ENCODE measurements at places on chromosomes 3 and 15.

- DNase-seq = no peak
Measured at GRCh38 chr3:109563149-109563548, 225.8 kb upstream of the DPPA4 start.

DNA sequence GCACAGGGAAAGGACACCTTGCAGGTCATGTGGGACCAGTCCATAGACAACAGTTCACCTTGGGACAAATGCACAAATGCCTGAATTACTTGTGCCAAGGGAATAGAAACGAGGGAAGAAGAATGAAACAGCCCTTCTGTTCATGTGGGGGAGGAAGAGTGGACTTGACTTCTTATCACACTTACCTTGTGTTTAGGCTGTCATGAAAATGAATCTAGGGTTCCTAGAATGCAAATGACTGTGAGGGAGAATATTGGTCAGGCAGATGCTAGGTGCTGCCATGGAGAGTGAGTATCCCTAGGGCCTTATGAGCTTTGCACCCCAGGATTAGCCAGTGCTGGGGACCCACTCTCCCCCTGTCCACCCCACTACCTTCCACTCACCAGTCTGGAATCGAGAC, 11.0 kb upstream of the PRKAR2A start:
- DNase-seq = no peak

GRCh38 chr3:179482857-179483256, 31.6 kb upstream of the GNB4 start:
- no peak for DNase-seq

DNA sequence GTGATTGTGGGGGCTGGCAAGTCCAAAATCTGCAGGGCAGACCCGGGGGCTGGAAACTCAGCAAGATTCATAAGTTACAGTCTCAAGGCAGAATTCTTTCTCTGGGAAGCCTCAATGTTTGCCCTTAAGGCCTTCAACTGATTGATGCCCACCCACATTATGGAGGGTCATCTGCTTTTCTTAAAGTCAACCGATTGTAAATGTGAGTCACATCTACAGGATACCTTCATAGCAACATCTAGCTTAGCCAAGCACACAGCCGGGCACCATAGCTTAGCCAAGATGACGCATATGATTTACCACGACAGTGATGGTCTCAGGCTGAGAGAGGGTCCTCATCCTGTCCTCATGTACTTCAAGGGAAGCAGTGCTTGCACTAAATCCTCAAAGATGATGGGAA, 43.5 kb downstream of the IDH2 start:
- DNase-seq = no peak

GRCh38 chr3:139120086-139121056, 75.7 kb upstream of the PRR23C start:
- no peak for DNase-seq

GRCh38 chr3:40169983-40170382, 139.5 kb upstream of the EIF1B start:
- no peak for DNase-seq

- DNase-seq = no peak
Measured at GRCh38 chr3:51568036-51568435, 29.5 kb downstream of the RAD54L2 start.

GRCh38 chr3:98793971-98794370, 30.8 kb downstream of the ST3GAL6 start:
- DNase-seq = no peak

DNA sequence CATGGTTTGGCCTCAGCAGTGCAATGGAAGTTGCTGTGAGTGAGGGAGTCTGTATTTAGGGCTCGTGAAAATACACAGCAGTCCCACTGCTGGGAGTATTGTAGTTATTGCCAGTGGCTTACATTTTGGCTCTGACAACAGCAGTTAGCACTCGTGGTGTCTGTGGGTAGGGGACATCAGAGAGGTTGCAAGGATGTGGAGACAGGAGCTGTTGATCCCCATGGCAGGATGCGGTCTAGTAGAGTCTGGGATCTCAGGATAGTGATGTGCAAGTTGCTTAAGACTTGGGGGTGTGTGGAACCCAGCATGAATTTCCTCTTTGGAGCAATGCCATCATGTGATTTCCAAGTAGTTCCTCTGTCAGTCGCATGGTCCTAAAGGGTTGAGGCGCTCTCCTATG, 59.9 kb downstream of the GALK2 start:
- DNase-seq = no peak

GRCh38 chr3:12954891-12955650, 113.7 kb upstream of the RPL32 start:
- DNase-seq = no peak

GRCh38 chr3:188993181-188993580, 178.6 kb upstream of the TPRG1 start:
- no peak for DNase-seq

- no peak for DNase-seq
Measured at GRCh38 chr3:118806423-118806822, 228.2 kb downstream of the IGSF11 start.

DNA sequence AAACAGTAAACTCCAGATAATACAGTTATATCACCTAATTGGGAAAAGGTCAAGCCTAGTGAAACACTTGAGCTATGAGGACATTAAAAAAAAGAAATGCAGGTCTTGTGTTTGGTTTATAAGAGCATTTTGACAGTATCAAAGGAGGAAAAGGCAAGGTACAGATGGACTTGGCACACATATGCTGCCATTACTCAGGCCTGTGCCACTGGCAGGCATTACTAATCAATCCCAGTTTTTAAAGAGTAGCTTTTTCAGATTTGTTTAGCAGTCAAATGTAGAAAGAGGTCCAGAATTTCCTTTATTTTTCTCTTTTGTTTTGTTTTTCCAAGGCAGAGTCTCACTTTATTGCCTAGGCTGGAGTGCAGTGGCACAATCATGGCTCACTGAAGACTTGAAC, 38.9 kb downstream of the MDFIC2 start:
- DNase-seq = no peak

- DNase-seq = peak; percentile 80
Measured at GRCh38 chr3:43769097-43769884, 78.6 kb downstream of the ABHD5 start.

DNA sequence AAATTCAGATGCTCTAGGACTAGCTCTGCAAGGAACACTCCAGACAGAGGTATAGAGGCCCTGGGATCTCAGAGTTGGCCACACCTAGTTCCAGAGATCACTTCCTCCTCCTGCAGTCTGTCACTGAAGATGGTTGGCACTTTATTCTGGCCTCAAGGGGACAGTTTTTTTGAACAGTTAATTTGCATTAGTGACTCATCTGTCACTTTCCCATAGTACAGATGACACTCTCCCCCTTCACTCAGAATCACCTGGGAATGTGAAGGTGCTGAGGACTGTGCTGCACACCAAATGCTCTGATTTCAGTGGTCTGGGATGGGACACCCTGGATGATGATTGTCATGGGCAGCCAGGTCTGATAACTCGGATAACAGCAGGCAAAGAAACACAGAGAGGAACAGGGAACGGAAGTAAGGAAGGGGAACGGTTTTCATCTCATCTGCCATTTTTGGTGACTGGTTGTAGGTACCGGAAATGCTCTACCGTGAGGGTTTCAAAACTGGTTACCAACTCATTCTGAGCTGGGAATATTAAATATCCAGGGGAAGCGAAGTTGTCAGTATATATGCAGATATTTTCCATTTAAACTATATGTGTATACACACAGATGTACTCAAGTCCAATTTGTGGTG, 232.5 kb upstream of the ST8SIA2 start:
- DNase-seq = no peak

GRCh38 chr3:188775412-188775811, 396.4 kb upstream of the TPRG1 start:
- no peak for DNase-seq

DNA sequence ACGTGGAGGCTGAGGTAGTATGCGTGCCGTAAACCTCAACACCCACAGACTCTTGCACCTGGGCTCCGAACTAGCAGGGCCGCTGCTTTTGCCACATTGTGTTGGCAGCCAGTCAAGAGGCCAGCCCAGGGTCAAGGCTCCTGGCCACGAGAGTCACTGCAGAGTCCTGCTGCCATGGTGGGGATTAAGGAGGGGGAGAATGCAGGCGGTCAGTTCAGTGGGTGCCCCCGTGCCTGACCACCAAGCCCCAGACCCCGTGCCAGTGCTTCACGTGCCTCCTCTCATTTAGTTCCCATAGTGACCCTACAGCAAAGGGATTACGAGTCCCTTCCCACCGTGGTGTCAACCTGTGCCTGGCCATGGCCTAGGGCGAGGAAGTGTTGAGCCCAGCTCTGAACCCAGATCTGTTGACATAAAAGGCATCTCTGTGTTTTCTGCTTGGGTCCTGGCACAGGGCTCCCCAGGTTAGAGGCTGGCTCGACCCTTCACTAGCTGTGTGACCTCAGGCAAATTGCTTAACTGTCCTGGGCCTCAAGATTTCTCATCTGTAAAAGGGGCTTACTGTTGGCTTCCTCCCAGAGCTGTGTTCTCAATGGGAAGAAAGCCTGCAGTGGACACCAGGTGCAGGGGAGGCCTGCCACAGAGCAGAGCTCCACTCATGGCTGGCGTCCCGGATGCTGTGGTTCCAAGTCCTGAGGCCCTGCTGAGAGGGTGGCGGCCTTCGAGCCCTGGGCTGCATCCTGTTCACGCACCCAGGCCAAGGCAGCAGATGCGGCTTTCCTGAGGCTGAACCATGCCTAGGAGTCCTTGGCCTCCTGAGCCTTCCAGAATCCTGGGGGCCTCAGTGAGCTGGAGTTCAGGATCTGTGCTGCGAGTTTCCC, 32.8 kb downstream of the FBLN2 start:
- no peak for DNase-seq

GRCh38 chr3:6528951-6529350, 332.0 kb upstream of the GRM7 start:
- no peak for DNase-seq

DNA sequence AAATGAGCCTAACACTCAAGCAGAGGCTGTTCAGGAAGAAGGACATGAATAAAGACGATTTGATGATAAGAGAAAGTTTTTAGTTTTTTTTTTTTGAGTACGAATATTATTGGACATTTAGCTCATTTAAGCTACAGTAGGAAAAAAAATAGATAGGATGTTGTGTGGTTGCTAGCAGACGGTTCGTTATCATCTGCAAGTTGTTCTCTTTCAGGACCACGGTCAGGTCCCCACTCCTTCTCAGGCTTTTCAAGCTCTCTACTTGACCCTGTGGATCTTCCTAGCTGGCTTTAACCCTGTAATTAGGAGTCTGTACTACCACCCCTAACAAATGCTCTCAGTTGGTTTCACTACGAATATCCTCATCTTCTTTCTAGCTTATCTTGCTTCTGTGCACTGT, 1.1 kb downstream of the KCNH8 start:
- no peak for DNase-seq

GRCh38 chr15:77695961-77696582, 63.4 kb upstream of the LINGO1 start:
- DNase-seq = no peak

GRCh38 chr3:18946524-18946923, 201.8 kb upstream of the KCNH8 start:
- DNase-seq = no peak

DNA sequence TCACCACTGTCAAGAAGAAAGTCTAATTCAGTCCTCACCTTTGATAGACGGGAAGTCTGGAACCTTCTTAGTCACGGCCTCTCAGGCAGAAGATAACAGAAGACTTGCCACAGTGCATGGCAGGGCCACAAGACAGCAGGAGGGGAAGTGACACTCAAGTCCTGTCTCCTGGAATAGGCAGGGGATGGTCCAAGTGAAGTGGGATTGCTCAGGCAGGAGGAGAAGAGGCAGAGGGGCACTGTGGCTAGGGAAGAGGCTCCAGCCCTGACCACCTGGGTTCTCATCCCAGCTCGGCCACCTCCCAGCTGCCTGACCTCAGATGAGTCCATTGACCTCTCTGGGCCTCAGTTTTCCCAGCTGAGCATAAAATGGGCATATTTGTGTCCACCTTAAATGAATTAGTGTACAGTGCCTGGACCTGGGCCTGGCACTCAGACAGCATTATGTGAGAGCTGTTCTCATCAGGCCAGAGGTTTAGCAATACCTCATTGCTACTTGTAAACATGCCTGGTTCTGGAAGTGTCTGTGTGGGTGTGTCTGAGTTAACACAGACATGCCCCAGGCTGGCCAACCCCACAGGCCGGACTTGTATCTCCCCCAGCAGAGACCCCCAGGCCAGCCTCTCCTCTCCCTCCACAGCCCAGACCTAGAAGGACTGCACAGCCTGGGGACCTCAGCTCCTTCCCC, 11.5 kb upstream of the PCSK6 start:
- no peak for DNase-seq

DNA sequence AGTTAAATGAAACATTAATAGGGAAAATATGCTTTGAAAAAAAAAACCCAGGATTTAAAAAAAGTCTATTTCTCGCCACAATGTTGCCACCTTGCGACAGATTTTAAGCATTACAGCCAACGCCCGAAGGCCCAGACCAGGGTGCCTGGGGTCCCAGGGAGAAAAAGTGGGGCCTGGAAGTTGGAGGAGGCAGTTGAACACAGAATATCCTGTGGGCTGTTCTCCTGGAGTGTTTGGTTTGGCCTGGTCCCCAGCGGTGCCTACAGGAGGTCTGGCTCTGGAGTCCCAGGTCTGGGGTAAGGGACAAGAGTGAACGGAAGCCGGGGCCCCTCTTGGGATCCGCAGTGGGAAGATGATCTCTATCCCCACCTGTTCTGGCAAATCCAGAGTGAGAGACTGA, 3.4 kb downstream of the RNU6-1 start:
- DNase-seq = peak; percentile 36

DNA sequence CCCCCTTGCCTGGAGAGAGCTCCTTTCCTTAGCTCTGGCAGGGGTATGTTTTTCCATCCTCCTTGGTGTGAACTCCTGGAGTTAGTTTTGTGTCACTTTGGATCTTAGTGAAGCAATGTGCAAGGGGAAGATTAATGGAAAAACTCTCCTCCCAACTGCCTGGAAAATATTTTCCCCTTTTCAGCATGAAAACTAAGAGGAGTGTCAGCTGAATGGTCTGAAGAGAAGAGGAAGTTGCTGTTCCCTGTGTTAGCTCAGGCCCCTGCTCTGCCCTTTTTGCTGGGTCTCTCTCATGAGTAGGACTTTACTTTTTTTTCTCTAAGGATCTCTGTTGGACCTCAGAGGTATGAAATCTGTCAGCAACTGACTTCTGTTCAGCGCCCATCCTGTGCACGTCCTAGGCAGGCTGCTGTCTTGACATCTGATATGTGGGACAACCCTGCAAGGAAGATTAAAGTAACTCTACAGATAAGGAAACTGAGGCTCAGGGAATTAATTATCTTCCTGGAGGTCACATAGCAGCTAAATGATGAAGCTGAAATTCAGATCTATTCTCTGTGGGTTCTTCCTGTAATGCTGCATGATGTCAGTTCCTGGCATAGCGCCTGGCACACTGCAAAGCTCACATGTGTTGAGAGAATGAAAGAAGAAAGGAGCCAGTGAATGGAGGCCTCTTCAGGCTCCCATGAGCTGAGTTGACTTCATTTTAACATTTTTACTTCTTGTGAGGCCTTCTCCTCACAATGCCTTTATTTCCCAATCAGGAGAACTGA, 109.7 kb upstream of the GALNT15 start:
- no peak for DNase-seq

DNA sequence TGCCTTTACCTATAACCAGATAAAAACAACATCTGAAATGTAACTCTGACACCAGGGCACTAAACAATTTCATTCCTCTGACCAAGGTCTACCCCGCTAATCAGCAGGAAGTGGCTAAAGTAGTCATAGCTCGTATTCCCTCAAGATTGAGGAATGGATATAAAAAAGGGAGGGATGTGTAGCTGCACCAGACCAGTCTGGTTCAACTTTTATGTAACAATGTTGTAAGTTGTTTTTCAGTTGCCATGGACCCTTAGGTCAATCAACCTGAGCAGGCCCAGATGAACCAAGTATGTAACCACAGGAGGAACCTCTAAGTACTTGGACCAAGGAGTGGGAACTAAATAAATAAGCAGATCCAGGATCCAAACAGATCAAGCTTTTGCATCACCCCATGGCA, 28.4 kb upstream of the IFT57 start:
- DNase-seq = no peak

- no peak for DNase-seq
Measured at GRCh38 chr3:40398346-40398745, 11.4 kb downstream of the ENTPD3 start.

All from stimulated activated naive CD4-positive, alpha-beta T cell (primary cell).